ENCODE measurements at places on chromosomes 7 and 10.

DNA sequence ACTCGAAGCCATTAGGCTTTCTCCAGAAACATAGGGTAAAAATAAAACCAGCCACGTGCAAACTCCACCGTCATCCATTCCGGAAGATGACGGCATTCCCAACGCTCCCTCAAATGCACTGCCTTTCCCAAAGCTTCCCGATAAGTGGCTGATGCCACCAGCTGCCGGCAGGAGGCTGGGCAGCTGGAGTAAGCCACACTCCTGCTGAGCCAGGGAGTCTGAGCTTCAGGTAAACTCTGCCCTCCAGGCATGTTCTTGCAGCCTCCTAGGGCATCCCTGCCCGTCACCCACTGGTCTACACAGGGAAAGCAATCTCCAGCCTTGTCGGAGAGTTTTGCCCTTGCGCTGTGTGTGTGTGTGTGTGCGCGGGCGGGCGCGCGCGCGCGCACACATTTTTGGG, 40.5 kb upstream of the TMEM273 start:
- DNase-seq: no peak

DNA sequence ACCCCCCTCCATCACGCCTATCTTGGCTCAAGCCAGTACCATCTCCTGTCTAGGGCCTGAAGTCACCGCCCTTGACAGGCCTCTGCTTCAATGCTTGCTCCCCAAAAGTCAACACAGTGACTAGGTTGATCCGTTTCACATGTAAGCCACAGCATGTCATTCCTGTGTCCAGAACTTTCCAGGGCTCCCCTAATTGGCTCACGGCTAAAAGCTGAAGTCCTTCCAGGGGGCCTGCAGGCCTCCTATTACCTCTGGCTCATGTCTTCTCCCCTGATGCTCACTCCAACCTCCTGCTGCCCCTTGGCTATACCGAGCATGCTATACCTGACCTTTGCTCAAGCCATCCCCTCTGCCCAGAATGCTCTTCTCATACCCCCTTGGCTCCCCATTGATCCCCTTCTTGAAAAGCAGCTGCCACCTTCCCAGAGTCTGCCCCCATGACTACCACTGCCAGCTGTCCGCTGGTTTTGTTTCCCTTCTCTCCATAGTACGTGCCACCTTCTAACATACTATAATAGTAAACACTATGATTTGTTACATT, 39.1 kb downstream of the CPXM2 start:
- DNase-seq: no peak

DNA sequence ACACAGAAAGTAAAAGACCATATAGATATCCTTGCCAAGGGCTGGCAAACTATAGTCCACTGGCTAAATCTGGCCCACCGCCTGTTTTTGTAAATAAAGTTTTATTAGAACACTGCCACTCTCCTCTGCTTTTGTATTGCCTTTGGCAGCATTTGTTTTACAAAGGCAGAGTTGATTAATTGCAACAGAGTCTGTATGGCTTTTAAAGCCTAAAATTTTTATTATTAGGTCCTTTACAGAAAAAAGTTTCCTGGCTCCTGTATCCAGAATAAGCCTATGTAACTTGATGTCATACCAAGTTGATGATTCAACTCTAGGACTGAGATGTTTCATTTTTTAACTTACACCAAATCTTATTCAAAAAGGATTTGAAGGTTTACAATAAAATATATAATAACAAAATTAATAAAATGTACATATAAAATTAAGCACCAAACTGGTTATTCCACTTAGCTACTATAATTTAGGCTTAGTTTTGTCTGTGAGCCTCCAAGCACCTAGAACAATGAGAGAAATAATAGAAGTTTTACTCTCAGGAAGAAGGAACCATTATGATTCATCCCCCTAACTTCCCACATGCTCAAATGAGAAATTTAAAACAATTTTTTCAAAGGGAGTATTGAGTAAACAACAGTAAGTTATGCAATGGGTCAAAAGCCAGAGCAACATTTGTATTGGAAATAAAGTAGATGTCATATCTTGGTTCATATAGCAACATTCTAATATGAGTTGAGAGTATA, 31.9 kb downstream of the CPED1 start:
- DNase-seq: no peak

GRCh38 chr10:49283491-49283890, 15.5 kb upstream of the C10orf71 start:
- DNase-seq: no peak

DNA sequence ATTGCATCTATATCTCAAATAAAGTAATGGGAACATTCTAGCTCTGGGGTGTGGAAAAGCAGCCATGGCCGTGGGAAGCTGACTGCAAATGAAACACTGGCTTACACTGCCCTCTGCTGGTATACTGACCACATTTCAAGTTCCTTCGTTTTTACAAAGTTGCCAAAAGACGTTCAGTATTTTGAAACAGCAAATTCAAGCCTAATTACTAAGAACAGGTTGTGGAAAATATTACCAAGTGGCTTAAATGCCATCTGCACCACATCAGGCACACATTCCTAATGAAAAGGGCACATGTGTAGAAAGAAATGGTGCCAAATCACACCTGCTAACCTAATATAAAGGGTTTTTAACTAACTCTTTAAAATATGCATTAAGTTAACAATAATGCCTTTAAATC, 83.9 kb downstream of the JAZF1 start:
- DNase-seq: no peak

- no peak for DNase-seq
Measured at GRCh38 chr10:8640301-8640700, 585.8 kb downstream of the GATA3 start.

- no peak for DNase-seq
Measured at GRCh38 chr7:53315981-53316380, 280.5 kb downstream of the POM121L12 start.

- DNase-seq: no peak
Measured at GRCh38 chr10:61397175-61397986, 55.8 kb downstream of the TMEM26 start.

- no peak for DNase-seq
Measured at GRCh38 chr7:4753598-4754432, 21.6 kb upstream of the AP5Z1 start.

GRCh38 chr7:38855386-38855785, 53.6 kb downstream of the VPS41 start:
- DNase-seq: no peak

DNA sequence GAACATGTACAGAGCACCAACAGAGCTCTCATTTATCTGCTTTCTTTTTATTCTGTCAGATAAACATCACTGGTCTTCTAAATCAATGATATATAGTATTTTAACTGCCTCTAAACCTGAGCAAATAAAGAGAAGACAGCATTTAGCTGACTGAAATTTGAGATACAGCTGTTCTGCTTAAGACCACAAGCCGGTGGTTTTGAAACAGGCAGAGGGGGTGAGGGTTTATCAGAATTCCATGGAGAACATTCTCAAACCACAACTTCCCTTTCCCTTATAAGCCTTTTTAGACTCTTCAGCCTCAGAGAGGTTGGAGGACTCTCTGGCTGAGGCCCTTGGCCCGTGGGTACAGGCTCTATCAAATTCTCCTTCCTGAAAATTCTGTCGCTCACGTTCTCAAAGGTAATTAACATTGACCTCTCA, 87.4 kb upstream of the RSU1 start:
- DNase-seq: no peak

GRCh38 chr10:106424054-106424453, 740.5 kb downstream of the SORCS1 start:
- DNase-seq: no peak

DNA sequence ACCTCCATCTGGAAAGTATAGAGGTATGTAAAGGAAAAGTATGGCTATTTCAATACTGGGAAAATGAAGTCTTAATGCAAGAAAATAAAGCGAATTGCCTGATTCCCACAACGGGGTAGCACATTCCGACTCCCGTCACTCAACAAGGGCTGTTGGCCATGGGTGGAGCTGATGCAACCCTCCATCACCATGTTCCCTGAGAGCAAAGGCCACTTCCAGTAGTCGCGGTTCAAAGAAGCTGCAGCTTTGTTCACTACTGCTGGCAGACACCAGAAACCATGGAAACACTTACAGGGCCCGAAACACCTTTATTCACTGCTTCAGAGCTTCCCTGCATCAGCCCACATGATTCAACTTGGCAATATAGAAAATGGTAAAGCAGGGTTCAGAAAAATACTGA, 44.0 kb downstream of the TMEM26 start:
- DNase-seq: no peak

- DNase-seq: no peak
Measured at GRCh38 chr7:70775570-70776156, 356.3 kb upstream of the GALNT17 start.

DNA sequence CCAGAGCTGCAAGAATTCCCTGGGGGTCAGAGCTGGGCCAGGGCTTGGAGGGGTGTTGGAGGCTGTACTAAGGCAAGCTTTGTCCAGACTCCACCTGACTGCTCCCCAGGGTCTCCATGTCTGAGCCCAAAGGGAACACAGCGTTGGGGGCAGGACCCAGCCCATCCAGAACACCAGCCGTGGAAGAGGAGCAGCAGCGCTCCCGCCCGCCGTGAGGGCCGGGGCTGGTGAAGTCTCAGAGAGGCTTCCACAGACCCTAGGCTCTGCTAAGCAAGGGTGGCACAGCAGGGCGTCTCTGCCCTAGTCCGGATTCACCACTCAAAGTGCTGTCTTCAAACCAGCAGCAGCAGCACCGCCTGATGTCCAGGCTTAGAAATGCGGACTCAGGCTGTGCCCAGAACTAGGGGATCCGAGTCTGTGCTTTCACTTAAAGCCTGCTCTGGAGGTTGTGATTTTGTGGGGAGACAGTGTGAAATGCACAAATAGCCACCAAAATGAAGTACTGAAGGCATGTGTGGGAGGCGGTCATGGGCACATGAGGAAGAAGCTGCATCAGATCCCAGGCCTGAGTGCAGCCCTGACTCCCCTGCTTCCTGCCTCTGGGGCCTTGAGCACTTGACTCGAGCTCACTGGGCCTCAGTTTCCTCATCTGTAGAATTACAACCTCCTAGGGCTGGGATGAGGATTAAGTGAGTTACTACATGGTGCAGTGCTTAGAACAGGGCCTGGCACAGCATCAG, 16.6 kb upstream of the AQP1 start:
- no peak for DNase-seq

GRCh38 chr10:72407927-72408600, 53.3 kb upstream of the DNAJB12 start:
- DNase-seq: no peak

GRCh38 chr7:41065663-41066062, 637.2 kb downstream of the INHBA start:
- DNase-seq: no peak

DNA sequence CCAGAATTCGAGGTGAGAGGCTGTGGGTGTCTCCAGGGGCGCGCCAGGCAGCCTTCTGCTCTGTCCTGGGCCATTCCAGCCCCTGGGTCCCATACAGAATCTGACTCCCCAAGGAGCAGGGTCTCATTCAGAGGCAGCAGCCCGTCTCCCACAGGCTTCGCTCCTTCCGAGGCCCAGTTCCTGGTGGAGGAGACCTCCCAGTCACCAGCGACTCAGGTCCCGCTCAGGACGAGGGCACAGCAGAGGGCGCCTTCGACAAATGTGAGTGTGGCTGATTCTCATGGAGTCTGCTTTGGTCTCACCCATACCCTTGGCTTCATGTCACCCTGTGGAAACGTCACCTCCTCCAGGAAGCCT, 81.8 kb upstream of the GPR26 start:
- DNase-seq: no peak

DNA sequence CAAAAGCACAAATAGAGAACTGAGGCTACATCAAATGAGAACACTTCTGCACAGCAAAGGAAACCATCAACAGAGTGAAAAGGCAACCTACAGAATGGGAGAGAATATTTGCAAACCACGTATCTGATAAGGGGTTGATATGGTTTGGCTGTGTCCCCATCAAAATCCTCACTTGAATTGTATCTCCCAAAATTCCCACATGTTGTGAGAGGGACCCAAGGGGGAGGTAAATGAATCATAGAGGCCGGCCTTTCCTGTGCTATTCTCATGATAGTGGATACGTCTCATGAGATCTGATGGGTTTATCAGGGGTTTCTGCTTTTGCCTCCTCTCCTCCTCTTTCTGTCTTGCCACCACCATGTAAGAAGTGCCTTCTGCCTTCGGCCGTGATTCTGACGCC, 120.6 kb upstream of the FRMD4A start:
- no peak for DNase-seq

DNA sequence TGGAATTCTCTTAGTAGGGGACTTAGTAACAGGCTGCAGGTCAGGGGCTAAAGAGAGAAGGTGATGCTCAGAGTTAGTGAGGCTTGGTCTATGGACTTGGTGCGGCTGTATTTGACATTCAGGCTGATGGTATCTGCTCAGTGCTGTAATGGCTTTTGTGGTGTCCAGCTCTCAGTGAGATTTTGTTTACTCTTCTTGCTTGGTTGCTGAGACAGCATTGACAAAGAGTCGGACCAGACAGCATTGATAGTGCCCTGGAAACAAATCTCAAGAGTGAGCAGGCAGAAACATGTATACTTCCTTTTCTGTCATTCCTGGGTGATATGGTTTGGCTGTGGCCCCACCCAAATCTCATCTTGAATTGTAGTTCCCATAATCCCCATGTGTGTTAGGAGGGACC, 202.0 kb downstream of the STK31 start:
- no peak for DNase-seq

DNA sequence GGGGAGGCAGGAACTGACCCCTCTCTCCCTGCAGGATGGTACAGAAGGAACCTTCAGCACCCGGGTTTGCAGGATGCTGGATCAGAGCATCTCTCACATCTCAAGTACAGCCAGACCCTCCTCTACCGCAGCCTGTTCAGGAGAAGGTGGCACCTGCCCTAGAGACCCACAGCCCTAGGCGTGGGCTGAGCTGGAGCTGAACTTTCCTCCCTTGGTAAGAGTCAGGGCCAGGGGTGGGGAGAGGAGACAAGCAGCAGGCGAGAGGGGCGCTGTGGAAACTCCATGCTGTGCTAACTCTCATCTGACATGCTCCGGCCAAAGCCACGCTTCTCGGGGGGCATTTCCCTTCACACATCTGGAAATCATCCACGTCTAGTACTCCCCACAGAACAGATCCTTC, 154.4 kb downstream of the DIP2C start:
- no peak for DNase-seq

GRCh38 chr7:150803161-150803860, 2.7 kb downstream of the TMEM176A start:
- DNase-seq: no peak

DNA sequence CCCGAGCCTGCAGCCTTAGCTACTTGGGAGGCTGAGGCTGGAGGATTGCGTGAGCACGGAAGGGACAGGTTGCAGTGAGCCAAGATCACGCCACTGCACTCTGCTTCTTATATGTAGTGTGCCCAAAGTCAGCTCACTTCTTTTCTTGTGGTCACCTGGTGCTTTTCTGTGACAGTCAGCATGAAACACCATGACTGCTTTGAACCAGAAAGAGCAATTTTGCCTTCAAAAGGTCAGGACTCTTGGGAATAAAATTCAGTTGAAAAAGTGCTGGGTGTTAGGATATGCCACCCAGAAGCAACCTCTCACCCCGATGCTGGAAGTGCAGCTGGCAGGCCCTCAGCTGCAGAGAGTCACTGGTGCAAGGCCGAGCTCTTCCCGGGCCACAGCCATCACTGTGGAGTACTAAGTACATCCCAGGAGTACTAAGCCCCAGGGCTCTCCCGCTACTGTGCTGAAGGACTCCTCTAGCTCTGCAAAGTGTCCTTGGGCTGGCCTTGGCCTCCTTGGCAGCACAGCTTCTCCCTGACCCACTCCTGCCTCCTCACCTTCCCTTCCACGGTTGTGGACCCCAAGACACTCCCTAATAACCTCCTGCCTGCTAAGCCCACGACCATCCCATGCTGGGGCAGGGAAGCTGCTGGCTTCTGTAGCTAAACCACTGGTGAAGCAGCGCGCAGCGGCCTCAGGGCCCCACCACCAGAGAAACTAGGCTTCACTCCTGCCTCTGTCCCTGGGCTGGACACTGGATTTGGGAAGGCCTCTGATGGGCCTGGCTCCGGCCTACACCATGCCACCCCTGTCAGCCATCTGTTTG, 17.6 kb upstream of the GDI2 start:
- no peak for DNase-seq

- no peak for DNase-seq
Measured at GRCh38 chr10:95414016-95414830, 123.4 kb upstream of the PDLIM1 start.
